Activated CD4-positive, alpha-beta memory T cell treated with anti-CD3 and anti-CD28 coated beads, Interleukin-2, amount 10 ng/mL, durations not matched to agents 7 days and 5 days (primary cell): ENCODE measurements at places on chromosomes 1 and 21. TPM values are rescaled to one million over a fixed set of nuclear protein-coding genes. Genes with fewer than 3 reads are reported as not detected.

The JMJD4 gene
- total RNA-seq, result 23.7 TPM

DNA sequence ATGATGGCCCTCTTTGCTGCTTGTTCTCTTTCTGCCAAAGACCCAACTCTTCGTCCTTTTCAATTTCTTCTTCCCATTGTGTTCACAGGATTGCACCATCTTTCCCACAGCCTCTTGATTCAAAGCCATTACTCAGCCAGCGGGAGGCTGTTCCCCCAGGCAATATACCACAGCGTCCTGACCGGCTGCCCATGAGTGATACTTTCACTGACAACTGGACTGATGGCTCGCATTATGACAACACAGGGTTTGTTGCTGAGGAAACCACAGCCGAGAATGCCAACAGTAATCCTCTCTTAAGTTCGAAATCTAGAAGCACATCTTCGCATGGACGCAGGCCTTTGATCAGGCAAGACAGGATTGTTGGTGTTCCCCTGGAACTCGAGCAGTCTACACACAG, 167.4 kb downstream of the LRRC40 start:
- H3K27me3 ChIP-seq, result no peaks in the 10 kb centered on the region
- H3K36me3 ChIP-seq, result no peaks in the 10 kb centered on the region
- no peaks in the 10 kb centered on the region for H3K4me1 ChIP-seq
- DNase-seq, result no peak
- H3K27ac ChIP-seq, result no peak overlapping the region
- no peak overlapping the region for H3K4me3 ChIP-seq

The LPAR3 gene
- 2.1 TPM for total RNA-seq

The MIXL1 gene
- total RNA-seq, result not detected

DNA sequence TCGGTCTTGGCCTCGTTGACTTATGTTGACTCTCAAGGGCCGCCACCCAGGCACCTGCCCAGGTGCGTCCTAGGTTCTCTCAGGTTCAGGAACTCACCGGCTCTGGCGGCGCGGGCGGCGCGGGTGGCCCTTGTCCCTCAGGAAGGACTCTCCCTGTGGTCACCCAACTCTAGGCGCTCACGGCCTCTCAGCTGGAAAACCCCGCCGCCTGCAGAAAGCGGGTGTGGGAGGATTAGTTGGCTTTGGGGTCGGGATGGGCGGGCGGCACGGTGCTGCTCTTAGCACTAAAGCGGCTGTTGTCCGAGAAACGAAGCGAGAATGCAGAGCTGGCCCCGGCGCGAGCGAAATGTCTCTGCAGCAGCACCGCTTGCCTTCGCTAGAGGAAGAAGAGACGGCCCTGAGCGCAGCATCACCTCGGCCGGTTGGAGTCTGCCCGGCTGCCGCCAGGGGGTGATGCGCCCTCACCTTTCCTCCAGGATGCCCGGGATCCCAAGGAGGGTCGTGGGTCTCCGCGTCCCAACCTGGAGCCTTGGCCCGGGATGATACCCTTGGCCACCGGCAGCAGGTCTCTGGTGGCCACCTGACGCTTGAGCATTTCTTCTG, 8.1 kb upstream of the TADA1 start:
- H3K27ac ChIP-seq, result no peak overlapping the region
- no peak overlapping the region for H3K4me3 ChIP-seq
- peaks cover 28% of the 10 kb centered on the region for H3K27me3 ChIP-seq

DNA sequence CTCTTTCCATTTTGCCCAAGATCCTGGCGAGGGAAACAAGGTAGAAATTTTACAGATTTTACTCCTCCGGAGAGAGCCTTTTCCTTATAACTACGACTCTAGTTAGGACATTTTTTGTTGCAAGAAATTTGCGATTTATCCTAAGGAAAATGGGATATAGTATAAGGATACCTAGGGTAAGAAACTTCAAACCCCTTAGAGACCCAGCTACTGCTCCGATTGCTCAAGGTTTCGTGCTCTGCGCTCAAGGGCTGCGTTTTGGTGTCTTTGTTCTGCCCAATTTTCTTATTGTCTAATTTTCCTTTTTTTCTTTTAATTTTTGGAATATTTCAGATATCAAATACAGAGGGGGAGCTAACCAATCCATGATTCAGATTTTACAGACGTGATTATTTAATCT, 1.5 kb downstream of the TTC3 start:
- peaks cover 16% of the 10 kb centered on the region for H3K36me3 ChIP-seq
- peaks cover 42% of the 10 kb centered on the region for H3K4me1 ChIP-seq
- H3K27ac ChIP-seq, result no peak overlapping the region
- no peaks in the 10 kb centered on the region for H3K27me3 ChIP-seq
- peak overlapping the region; percentile 95 for H3K4me3 ChIP-seq
- no peak for DNase-seq

GRCh38 chr1:106975944-106976343, 80.5 kb upstream of the PRMT6 start:
- no peaks in the 10 kb centered on the region for H3K27me3 ChIP-seq
- H3K4me3 ChIP-seq, result no peak overlapping the region
- no peak overlapping the region for H3K27ac ChIP-seq

The SETDB1 gene
- 51.5 TPM for total RNA-seq

- no peaks in the 10 kb centered on the region for H3K27me3 ChIP-seq
- H3K27ac ChIP-seq, result no peak overlapping the region
- H3K36me3 ChIP-seq, result peaks cover 32% of the 10 kb centered on the region
- H3K4me1 ChIP-seq, result peaks cover 19% of the 10 kb centered on the region
These were observed 14.1 kb downstream of the XKR8 start for GRCh38 chr1:27973771-27974416.

DNA sequence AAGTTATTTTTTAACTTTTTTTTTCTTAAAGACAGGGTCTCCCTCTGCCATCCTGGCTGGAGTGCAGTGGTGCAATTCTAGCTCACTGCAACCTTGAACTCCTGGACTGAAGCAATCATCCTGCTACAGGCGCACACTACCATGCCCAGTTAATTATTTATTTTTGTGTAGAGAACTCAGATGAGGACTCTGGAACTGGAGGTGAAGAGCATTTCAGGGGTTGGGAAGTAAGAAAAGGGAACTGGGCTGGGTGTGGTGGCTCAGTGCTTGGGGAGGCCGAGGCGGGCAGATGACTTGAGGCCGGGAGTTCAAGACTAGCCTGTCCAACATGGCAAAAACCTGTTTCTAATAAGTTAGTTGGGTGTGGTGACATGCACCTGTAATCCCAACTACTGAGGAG, 28.9 kb downstream of the SLC35F3 start:
- H3K27ac ChIP-seq, result no peak overlapping the region
- H3K4me1 ChIP-seq, result no peaks in the 10 kb centered on the region
- H3K27me3 ChIP-seq, result peaks cover 6% of the 10 kb centered on the region

The ZFP69B gene
- 5.9 TPM for total RNA-seq

GRCh38 chr1:200233393-200233792, 176.4 kb downstream of the ZNF281 start:
- no peaks in the 10 kb centered on the region for H3K4me1 ChIP-seq
- H3K27me3 ChIP-seq, result peaks cover 29% of the 10 kb centered on the region
- H3K4me3 ChIP-seq, result no peak overlapping the region
- no peaks in the 10 kb centered on the region for H3K36me3 ChIP-seq

- no peak overlapping the region for H3K27ac ChIP-seq
- peaks cover 18% of the 10 kb centered on the region for H3K27me3 ChIP-seq
- H3K36me3 ChIP-seq, result no peaks in the 10 kb centered on the region
These were observed 100.0 kb downstream of the URB2 start for GRCh38 chr1:229726061-229726460.

- peaks cover 69% of the 10 kb centered on the region for H3K4me1 ChIP-seq
- peaks cover 44% of the 10 kb centered on the region for H3K36me3 ChIP-seq
- DNase-seq, result peak; percentile 62
These were observed 16.1 kb downstream of the ENSA start for GRCh38 chr1:150613061-150613920.

The SRRM1 gene
- 172 TPM for total RNA-seq

DNA sequence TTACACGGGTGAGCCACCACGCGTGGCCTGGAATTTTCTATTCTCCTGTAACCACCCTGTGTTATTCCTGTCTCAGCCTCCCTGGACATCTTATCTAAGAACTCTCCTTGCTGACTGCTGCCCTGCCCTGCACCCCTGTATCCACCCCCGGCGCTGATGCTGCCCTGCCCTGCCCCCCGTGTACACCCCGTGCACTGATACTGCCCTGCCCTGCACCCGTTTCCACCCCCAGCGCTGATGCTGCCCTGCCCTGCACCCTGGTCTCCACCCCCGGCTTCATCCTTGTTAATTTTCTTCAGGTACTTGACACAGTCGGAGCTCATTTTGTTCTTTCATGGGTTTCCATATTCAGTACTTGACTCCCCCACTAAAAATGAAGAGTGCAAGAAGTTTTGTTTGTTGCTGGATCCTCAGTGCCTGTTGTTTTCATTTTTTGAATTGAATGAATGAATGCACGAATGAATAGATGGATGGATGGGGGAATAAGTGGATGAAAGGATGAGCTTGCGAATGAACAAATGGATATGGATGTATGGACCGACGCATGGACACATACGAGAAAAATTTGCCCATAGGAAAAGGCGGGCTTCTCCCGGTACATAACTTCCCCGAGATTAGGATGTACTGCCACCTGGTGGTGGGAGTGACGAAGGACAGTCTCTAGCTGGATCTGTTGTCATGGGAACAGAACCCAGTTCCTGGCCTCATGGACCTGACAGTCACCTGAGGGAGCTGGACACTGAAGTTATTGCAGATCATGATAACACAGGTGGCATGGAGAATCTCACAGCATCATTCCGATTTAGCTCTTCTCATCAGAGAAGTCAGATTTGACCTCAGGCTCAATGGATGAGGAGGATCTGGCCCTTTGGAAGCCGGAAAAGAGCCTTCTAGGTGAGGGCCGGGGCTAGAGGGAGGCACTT, 14.9 kb downstream of the AADACL4 start:
- H3K27ac ChIP-seq, result no peak overlapping the region
- H3K27me3 ChIP-seq, result peaks cover 13% of the 10 kb centered on the region
- peaks cover 11% of the 10 kb centered on the region for H3K4me1 ChIP-seq
- H3K4me3 ChIP-seq, result peak overlapping the region; percentile 25

- no peak overlapping the region for H3K4me3 ChIP-seq
- no peaks in the 10 kb centered on the region for H3K27me3 ChIP-seq
- no peak overlapping the region for H3K27ac ChIP-seq
- peaks cover 2% of the 10 kb centered on the region for H3K4me1 ChIP-seq
These were observed 14.2 kb downstream of the KCNAB2 start for GRCh38 chr1:6059866-6060265.

The PYHIN1 gene
- total RNA-seq, result 59.8 TPM

- no peak overlapping the region for H3K27ac ChIP-seq
- no peak for DNase-seq
- H3K4me3 ChIP-seq, result no peak overlapping the region
These were observed 379.8 kb downstream of the SIPA1L2 start for GRCh38 chr1:232249861-232250777.

DNA sequence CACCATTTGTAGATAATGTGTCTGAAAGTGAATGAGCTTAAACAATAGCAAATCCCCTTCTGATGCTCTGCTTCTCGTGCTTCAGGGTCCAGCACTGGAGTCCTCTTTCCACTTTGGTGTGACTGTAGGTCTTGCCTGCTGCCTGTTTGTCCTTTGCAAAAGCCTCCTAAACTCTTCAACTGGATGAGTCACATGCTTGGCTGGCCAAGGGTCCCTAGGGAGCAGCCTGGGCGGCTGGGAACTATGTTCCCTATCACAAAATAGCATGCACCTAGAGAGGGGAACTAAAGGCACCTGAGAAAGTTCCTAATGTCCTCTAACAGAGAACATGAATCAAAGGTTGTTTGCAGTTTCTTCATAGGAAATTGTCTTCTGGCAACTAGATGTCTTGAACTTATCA, 607.2 kb upstream of the PLXNA2 start:
- no peak overlapping the region for H3K4me3 ChIP-seq
- no peaks in the 10 kb centered on the region for H3K36me3 ChIP-seq
- no peaks in the 10 kb centered on the region for H3K4me1 ChIP-seq
- DNase-seq, result no peak
- no peaks in the 10 kb centered on the region for H3K27me3 ChIP-seq
- H3K27ac ChIP-seq, result no peak overlapping the region

DNA sequence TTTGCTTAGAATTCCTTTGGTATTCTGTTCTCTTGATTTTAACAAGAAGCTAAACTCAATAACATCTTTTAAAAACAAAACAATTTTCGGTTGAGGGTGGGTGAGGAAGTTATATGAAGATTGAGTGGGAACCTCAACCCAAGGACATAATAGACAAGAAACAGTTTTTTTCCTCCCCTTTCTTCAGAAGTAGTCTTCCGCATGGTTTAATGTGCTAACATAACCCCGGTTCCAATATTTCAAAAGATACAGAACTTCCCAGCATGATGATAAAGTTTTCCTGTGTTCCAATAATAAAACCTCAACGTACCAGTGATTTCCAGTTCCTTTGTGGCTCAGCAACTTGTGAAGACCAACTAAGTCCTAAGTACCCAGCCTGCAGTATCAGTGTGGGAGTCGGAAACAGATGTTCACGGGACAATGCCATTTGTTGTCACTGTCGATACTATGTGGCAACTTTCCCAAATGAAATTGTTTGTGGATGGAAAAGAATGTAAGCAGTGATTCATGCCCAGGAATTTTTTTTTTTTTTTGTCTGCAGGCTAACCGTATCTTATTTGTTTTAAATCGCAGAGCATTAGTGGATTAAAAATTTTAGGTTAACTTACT, 48.5 kb downstream of the NR5A2 start:
- no peaks in the 10 kb centered on the region for H3K4me1 ChIP-seq
- H3K27me3 ChIP-seq, result peaks cover 35% of the 10 kb centered on the region
- H3K4me3 ChIP-seq, result no peak overlapping the region
- no peaks in the 10 kb centered on the region for H3K36me3 ChIP-seq
- no peak for DNase-seq

The HEYL gene
- not detected for total RNA-seq

The ANKRD45 gene
- not detected for total RNA-seq

DNA sequence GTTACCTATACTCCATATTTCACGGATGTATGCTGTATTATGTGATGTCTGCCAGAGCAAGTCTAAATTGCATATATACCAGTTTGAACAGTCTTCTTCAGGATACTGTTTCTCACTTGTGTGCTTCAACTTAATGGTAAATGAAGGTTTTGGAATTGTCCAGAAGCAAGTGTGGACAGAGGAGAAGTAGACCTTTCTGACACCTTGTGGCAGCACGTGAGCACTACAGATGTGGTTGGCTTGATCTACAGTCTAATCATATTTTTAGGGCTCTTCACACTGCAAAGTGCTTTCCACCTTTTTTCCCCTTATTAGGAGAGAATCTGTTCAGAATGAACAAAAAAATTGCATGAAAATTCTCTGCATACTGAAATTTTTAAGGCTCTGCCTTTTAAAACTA, 10.9 kb downstream of the MORC3 start:
- peaks cover 28% of the 10 kb centered on the region for H3K4me1 ChIP-seq
- peak overlapping the region; percentile 30 for H3K27ac ChIP-seq
- DNase-seq, result peak; percentile 55
- H3K36me3 ChIP-seq, result peaks cover 32% of the 10 kb centered on the region
- no peak overlapping the region for H3K4me3 ChIP-seq
